ENCODE measurements at places on chromosomes 4 and X. TPM values are rescaled to one million over a fixed set of nuclear protein-coding genes. Genes with fewer than 3 reads are reported as not detected.

Gene PRDM5
- 9.0 TPM for total RNA-seq

Gene MAP3K15
- total RNA-seq, result under 0.01 TPM

Gene HTN3
- not detected for total RNA-seq

DNA sequence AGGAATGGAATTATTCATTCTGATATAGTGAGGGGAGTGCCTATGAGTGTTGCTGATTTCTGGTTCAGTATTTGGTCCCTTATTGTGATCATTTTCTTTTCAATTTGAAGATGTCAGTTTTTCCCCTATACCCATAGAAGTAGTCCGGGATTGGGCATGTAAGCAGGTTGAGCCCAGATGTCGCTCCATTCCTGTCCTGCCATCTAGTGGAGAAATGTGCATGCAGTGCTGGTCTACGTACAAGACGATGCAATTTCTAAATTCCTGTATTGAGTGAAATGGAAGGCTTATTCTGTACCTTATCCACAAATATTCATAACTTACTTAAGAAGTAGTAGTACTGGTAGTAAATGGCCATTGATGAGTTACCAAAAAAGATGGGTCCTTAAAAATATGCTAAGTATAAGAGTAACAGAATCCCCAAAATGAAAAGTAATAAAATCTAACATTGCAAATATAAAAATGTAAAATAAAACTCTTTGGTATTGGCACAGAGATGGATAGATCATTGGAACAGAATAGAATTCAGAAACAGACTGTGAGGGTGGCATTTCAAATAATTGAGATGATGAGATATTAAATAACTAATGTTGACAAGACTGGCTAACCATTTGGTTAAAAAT lies 60.9 kb downstream of the UGT8 start:
- peak; percentile 77 for DNase-seq
